ENCODE measurements at places on chromosomes 3 and 15.
A peak's percentile ranks its signal among the peaks of the same experiment; 100 is the strongest.

DNA sequence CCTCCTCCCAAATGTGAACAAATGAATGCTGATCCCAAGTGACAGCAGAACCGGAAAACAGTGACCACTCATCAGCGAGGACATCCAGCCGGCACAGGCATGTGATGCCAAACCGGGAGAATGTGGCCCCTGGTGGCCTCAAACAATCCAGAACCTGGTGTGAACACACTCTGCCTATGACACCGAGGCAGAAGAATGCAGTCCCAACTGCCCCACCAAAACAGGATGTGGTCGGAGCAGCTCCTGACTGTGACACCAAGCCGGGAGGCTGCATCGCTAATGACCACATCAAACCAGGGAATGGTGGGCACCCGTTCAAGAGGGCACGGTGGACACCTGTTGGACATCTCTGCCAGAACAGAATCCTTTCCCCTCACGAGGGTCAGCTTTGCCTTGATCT lies 15.4 kb downstream of the SCN5A start:
- DNase-seq, result no peak

GRCh38 chr3:12955651-12956315 lies 114.4 kb upstream of the RPL32 start:
- DNase-seq, result no peak

DNA sequence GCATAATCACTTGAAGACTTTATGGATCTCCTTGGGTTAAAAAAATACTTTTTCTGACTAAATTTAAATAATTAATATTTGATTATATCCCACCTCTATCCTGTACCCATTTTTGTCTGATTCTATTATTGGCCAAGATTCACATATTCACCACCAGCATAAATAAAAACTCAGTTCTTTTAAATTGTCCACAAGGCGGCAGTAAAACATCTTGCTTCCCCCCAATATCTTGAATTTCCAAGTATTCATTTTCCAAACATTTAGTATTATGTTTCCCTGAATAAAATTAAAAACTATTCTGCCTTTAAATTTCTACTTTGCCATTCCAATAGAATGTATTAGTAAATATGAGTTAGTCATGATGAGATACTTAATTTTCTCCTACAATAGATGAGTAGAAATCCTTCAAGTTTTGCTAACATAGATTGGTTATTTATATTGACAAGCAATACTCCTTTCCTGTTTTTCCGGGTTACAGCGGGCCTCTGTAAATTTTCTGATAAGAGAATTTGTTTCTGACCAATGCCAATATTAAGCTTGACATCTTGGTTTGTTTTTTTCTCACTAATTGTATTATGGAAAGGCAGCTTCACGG lies 218.7 kb upstream of the MDFIC2 start:
- no peak for DNase-seq

- DNase-seq, result no peak
These were observed 14.6 kb upstream of the PRKCD start for GRCh38 chr3:53146319-53146891.

DNA sequence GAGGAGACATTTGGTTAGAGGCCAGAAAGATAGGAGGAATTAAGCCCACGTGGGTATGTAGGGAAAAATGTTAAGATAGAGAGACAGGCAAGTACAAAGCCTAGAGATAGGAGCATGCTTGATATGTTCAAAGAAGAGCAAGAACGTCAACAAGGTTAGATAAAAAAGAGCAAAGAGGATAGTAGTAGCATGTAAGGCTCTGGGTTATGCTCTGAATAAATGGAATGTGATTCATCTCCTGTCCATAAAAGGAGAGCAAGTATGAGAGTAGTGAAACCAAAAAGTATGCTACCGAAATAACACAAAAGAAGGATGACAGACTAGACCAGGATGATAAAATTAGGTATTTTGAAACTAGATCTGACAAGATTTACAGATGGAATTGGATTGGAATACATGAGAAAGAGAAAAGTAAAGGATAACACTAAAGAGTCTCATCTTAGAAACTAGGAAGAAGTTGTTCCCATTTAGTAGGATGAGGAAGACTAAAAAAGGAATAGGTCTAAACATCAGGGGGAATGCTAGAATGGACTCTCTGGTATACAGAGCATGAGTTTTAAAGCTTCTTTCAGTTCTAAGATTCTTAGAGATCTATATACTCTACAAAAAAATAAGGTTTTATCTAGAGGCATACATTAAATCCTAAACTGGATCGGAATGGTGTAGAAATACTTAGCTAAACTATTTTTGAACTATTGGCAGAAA lies 59.1 kb downstream of the TRPM7 start:
- DNase-seq, result no peak

- no peak for DNase-seq
These were observed 45.7 kb downstream of the MORC1 start for GRCh38 chr3:109072194-109072593.

- peak; percentile 87 for DNase-seq
These were observed 69.2 kb upstream of the MFGE8 start for GRCh38 chr15:88982304-88982945.

- DNase-seq, result no peak
These were observed 187.7 kb downstream of the FOXB1 start for GRCh38 chr15:60191821-60192220.

GRCh38 chr3:45852828-45853227 lies 10.9 kb upstream of the LZTFL1 start:
- no peak for DNase-seq

DNA sequence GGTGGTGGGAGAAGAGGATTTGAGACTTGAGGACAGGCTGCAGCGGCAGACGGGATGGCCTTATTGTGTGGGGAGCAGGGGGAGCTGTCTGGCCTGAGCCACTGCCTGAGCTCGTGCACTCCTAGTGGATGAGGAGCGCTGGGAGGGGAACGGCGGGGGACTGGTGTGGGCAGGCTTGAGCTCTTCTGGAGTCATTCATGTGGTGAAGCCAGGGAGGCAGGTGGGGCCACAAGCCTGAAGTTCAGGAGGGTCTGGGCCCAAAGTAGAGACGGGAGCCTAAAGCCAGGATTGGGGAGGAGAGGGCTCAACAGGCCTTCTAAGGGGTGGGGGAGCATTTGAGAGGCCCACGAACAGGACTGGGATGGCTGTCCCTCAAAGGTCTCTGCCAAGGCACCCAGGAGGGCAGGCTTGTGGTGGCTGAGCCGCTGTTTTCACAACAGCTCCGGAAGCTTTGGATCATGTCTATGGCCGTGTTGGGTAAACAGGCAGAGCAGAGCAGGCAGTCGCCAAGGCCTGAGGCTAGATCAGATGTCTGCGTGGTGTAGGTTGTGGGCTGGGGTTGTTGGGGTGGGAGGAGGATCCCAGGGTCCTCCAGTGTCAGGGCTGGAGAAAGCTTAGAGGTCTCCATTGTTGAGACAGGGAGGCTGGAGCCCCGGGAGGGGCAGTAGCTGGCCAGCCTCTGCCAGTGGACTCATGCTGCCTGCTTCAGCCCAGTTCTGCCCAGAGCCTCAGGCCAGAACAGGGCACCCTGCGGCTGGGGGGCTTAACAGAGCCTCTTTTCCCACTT lies 8.2 kb downstream of the PRKCD start:
- DNase-seq, result no peak

DNA sequence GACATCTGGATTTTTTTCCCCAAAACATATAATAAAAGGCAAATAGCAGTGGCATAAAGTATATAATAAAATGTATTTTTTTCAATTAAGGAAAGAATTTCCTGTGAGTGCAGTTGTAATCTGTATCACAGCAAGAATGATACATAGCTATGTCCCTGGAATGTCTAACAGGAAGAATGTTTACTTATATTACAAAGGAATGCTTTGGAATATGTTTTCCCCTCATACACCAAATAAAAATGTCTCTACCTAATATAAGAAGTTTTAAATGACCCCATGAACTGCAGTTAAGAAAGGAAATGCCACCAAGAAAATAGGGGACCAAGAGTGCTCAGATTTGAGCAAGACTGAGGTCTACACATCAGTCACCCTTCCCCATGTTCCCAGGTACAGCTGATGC lies 38.0 kb upstream of the ATP11B start:
- no peak for DNase-seq

DNA sequence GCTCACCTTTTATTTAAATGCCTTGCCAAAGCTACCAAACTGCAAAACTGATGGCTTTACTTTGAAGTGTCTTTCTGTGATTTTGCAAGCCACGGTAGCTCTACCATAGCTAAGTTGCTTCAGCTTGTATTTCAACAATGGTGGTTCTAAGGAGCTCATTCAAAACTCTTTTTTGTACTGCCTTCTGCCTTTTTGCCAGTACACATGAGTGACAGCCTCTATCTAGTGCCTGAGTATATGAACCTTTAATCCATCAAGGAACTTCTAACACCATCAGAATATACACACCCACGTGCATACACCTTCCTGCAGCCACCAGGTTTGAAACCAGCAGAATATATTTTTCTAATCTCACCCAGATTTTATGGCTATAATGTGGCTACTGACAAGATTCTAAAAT lies 10.4 kb upstream of the NR2F2 start:
- no peak for DNase-seq

DNA sequence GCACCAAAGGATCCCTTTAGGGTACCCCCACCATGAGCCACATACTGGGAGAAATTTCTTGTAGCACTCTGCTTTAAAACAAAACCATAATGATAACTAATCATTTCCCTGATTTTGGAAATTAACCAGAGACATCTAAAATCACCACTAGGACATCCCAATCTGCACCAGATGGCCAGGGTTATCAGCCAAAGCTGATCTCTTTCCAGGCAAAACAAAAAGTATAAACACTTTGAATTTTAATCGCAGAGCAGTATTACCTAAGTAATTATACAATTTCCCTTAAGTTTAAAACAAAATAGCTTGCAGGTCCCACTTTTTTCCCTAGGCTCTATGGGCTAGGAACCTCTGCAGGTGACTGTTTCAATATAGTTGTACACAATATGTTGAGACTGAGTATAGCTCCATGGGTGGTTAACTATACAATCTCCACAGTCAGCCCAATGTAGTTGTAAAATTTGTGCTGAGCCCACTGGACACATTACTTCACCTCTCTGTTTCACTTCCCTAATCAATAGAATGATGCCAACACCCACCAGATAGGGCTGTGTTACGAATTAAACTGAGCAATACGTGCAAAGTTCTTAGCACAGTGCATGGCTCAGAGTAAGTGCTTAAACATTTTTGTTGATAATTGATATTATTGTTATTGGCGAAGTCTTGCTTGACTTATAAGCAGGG lies 629 bp upstream of the NOX5 start:
- DNase-seq, result no peak

DNA sequence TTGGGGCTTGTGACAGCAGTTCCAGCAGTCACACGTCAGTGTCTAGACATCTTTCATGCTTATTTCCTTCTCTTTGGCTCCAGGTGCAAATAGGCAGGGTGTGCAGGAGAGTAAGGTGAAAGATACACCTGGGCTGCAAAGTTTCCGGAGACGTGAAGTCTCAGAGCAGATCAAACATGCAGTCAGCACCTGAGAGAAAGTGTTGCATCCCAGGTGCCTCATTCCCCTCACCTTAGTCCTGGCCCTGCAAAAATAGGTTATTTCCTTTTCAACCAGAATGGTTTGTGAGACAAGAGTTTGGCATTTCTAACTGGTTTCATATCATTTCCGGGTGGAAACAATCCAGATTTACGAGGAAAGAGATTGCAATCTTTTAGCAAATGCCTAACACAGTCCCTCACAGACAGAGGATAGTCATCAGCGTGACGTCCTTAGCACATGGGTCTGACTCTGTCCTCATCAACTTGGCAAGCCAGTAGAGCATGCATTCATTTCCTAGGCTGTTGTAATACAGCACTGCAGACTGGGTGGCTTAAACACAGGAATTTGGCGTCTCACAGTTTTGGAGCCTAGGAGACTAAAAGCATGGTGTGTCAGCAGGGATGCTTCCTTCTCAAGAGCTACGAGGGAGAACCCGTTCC lies 58.2 kb upstream of the ARRDC4 start:
- DNase-seq, result no peak

DNA sequence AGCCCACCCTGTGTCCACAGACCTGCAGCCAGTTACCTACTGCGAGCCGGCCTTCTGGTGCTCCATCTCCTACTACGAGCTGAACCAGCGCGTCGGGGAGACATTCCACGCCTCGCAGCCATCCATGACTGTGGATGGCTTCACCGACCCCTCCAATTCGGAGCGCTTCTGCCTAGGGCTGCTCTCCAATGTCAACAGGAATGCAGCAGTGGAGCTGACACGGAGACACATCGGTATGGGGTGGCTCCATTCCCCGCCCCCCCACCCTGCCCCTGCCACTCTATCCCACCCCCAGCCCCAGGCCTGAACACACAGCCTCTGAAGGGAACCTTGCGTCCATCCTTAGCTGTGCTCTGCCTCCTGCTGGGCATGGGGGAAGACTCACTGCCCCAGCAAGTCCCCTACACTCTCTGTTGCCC lies 73.2 kb downstream of the AAGAB start:
- DNase-seq, result peak; percentile 58

DNA sequence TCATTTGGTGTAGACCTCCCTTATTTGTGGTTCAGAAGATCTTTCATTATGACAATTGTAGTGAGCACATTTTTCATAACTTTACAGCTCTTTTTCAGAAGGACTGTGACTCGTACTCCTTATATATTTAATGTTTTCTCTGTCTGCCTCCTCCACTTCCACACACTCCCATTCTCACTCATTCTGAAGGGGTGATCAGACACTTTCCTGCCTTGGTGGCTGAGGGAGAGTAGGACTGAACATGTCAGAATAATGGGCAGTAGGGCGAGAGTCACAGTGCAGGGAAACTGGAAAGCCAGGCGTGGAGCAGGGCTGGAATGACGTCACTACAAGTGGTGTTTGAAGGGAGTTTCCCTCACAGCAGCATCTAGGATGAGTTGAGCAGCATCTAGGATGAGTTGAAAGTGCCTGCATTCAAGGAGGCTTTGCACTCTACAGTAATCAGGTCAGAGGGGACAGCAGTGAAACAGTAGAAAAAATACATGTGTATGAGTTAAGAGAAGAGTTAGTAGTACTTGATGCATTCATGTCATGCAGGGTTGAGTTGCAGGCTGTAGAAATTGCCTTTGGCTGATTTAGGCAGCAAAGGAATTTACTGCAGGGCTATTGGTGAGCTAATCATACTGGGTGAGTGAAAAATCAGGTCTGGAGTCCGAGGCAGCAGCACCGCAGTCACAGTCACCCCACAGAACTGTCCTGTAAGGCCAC lies 36.3 kb upstream of the FBXL22 start:
- DNase-seq, result no peak

- no peak for DNase-seq
These were observed 37.8 kb upstream of the GOLGA6B start for GRCh38 chr15:72616491-72617210.

DNA sequence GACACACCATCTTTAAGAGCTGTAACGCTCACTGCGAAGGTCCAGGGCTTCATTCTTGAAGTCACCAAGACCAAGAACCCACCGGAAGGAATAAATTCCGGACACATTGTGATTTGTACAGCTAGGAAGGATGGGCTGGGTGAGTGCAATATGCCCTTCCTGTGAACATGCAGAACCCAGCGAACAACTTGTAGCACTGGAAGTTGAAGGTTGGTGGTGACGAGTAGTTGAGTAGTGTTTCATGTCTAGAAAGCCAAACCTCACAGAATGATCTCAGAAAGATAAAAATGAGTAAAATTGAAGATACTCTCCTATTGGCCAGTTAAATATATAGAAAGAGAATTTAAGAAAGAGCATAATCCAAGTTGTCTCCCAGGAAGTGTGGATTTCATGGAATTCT lies 462.2 kb upstream of the CFAP20DC start:
- DNase-seq, result no peak

DNA sequence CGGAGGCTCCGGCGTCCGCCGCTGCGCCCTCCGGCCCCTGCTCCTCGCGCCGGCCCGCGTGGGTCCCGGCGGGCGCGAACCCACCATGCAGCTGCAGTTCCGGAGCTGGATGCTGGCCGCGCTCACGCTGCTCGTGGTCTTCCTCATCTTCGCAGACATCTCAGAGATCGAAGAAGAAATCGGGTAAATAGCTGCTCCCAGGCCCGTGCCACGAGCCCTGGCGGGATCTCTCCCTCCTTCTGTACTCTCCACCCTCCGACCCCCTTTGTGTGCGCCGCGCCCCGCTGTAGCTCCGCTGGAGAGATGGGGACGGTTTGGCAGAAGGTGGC lies 263 bp downstream of the ST8SIA2 start:
- no peak for DNase-seq

All from coronary artery (tissue), 2 donors.